ENCODE measurements at places on chromosomes 5 and 9.

DNA sequence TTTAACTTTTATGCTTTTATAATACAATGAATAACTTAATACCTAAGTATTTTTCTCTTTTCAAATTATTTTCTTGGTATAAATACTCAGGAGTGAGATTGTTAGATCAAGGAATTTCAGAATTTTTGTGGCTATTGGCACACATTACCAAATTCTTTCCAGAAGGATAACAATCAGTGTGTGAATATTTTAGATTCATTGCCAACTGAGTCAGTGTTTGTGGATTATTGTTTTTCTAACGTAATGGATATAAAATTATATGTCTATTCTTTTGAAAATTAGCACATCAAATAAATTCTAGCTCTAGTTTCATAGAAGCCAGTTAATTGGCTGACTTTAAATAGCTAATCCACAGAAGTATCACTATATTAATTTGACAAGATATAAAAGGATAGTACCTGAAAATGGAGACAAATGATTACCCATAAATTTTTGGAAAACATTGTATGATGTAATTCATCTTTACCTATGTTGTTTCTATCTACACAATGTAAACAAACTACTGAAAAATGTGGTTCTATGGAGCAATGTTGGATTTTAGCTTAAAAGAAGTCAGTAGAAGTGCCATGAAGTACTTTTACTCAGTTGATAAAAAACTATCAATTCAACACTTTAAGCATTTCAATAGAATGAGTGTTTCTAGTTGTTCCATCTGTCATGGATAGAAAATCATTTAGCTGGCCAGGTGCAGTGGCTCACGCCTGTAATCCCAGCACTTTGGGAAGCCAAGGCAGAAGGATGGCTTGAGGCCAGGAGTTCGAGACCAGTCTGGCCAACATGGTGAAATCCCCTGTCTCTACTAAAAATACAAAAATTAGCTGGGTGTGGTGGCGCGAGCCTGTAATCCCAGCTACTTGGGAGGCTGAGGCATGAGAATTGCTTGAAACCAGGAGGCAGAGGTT is 185.1 kb downstream of the ADAMTSL1 start:
- no peaks in the 10 kb centered on the region for H3K36me3 ChIP-seq
- no peaks in the 10 kb centered on the region for H3K4me1 ChIP-seq
- H3K27ac ChIP-seq: no peak overlapping the region
- H3K4me3 ChIP-seq: no peak overlapping the region

DNA sequence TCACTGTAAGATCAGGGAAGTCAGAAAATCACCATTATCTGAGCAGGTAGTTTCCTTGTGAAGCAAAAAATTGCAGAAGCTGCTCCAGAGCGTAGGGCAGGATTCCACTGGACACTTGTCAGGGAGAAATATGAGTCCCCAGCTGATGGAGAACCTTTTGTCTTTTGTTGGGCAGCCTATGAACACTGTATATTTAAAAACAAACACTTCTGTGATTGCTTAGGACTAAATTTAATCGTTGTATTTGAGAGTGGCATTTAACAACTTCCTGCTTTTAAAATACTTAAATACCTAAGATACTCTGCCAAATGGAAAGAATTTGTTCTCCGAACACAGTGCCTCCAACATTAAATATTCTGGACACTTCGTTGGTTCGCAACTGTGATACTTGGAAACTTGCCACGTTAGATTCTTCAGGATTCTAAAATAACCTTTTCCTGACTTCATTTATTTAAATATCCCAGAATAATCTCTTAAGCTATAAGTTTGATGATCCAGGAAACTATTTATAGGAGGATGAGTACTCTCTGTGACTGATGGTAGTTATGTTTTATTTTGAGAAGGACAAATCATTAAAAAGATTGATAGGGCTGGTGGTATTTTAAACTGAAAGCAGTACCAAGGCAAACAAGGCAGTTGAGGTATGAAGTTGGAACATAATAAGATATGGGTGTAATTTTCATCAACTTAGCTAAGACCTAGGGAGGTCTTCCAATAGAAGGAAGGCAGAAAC is 2.7 kb upstream of the HSPA4 start:
- H3K27me3 ChIP-seq: peaks cover 3% of the 10 kb centered on the region
- H3K4me3 ChIP-seq: no peak overlapping the region
- no peak overlapping the region for H3K27ac ChIP-seq
- H3K4me1 ChIP-seq: peaks cover 30% of the 10 kb centered on the region

DNA sequence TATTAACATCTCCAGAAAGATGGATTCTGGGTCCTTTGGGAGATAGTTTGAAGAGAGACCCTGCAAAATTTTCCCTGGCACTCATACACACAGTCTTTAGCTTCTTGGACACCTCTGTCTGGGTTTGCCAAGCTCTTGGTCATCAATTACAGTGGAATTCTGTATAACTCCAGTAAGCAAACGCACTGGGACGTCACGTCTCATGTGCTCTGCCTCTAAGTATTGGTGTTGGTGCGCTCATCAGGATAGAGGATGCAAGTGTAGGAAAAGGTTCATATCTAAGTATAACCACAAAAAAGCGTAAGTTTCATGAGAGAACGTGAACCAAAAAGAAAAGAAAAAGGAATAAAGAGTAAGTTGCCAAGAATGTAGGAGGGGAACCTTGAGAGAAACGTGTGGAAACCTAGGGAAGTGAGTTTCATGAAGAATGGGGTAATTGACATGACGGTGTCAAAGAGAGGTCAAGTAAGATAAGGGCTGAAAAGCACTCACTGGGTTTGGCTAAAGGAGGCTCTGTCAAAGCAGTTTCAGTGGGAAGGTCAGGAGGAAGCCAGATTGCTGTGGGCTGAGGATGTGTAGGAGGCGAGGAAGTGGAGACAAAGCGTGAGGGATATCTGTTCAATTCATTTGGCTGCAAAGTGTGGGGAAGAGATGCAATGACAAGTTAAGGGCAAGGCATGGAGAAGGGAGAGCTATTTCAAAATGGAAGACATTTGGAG is 92.7 kb downstream of the RAD23B start:
- no peak overlapping the region for H3K4me3 ChIP-seq
- H3K27ac ChIP-seq: no peak overlapping the region
- H3K27me3 ChIP-seq: peaks cover 4% of the 10 kb centered on the region
- H3K36me3 ChIP-seq: no peaks in the 10 kb centered on the region

DNA sequence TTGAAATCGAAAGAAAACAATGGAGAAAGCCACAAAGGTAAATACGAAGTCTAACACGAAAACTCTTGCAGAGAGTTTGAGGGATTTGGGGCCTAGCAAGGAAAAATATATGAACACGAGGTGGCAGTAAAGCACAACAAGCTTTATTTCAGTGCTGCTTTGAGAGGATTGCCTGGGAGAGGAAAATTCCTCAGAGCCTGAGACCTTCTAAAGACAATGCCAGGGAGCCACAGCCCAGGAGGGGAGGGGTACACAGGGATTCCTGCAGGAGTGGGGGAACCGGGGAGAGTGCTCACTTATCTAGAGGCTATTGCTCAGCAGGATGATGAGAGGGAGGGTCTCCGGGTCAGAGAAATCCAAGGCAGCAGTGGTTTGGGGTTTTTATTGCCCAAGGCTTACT is 134.9 kb upstream of the ADCY2 start:
- H3K4me1 ChIP-seq: no peaks in the 10 kb centered on the region
- H3K4me3 ChIP-seq: no peak overlapping the region
- no peaks in the 10 kb centered on the region for H3K36me3 ChIP-seq
- no peaks in the 10 kb centered on the region for H3K27me3 ChIP-seq

- no peak overlapping the region for H3K27ac ChIP-seq
- no peak for DNase-seq
- no peaks in the 10 kb centered on the region for H3K4me1 ChIP-seq
- H3K27me3 ChIP-seq: no peaks in the 10 kb centered on the region
- H3K36me3 ChIP-seq: no peaks in the 10 kb centered on the region
These were observed 81.4 kb upstream of the ZNF366 start for GRCh38 chr5:72588640-72589039.

DNA sequence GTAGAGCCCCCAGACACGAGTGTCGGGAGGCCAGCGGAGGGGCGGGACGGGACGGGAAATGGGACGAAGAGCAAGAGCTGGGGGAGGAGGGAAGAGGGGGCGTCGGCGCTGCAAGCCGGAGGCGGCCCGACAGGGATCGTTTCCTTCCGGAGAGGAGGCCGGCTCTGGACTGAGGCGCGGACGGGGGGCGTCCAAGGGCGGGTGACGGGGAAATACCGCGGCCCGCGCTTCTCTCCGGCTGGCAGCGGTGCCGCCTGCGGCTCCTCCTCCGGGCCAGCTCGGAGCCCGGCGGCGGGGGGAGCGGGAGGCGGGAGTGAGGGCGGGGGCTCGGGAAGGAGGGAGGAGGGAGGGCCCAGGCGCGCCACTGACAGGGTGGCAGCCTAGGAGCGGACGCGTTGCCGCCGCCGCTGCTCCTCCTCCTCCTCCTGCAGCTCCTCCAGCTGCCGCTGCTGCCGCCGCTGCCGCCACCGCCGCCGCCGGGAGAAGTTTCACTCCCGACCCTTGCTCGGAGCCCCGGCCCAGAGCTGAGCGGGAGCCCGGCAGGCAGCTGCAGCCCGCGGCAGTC is at the start of gene CHSY3:
Gene CHSY3 (plus strand): TSS at position 364 of the 565 bp plus-strand sequence.
- H3K4me1 ChIP-seq: peaks cover 19% of the 10 kb centered on the region
- H3K27me3 ChIP-seq: peaks cover 26% of the 10 kb centered on the region
- peak within 1 kb of the TSS; percentile 57 for H3K4me3 ChIP-seq
- DNase-seq: no peak
- no peak within 1 kb of the TSS for H3K27ac ChIP-seq
- no peaks in the 10 kb centered on the region for H3K36me3 ChIP-seq

DNA sequence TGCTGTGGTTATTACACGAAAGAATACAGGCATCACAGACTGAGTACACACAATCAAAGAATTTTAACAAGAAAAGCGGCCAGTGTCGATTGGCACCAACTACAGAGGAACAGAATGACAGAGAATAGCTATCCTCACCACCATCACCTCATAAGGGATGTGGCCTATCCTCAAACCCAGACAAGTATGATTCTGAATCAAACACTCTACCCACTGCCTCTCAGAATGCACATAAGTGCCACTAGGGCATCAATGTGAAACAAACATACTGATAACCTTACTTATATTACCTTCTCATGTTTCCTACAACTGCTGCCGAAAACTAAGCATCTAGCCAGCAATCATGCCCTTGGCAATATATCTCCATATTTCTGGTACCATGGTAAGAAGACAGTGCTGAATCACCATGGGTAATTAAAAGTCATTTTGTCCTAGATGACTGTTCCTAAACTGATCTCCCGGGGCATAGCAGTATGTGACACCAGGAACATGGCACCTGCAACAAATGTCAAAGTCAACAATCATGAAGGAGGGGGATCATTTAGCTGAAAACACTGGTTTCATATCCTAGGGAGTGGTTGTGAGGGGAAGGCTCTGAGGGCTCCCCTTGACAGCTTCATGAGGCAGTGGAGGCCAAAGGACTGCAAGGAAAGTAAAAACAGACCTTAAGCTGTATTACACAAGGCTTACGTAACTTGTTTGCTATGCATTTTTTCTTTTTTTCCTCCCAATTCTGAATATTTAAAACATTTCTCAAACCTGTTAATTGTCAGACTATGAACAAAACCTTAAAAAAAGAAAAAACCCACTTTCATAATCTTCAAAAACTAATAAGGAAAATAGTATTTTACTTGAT is 88.3 kb downstream of the LHFPL2 start:
- no peak overlapping the region for H3K4me3 ChIP-seq
- no peak for DNase-seq
- no peaks in the 10 kb centered on the region for H3K36me3 ChIP-seq
- no peaks in the 10 kb centered on the region for H3K4me1 ChIP-seq
- H3K27ac ChIP-seq: no peak overlapping the region
- H3K27me3 ChIP-seq: peaks cover 11% of the 10 kb centered on the region

GRCh38 chr5:36706662-36707061 is 100.3 kb downstream of the SLC1A3 start:
- no peak overlapping the region for H3K27ac ChIP-seq
- no peak for DNase-seq
- H3K27me3 ChIP-seq: no peaks in the 10 kb centered on the region
- H3K4me1 ChIP-seq: no peaks in the 10 kb centered on the region
- H3K36me3 ChIP-seq: peaks cover 3% of the 10 kb centered on the region
- H3K4me3 ChIP-seq: no peak overlapping the region

DNA sequence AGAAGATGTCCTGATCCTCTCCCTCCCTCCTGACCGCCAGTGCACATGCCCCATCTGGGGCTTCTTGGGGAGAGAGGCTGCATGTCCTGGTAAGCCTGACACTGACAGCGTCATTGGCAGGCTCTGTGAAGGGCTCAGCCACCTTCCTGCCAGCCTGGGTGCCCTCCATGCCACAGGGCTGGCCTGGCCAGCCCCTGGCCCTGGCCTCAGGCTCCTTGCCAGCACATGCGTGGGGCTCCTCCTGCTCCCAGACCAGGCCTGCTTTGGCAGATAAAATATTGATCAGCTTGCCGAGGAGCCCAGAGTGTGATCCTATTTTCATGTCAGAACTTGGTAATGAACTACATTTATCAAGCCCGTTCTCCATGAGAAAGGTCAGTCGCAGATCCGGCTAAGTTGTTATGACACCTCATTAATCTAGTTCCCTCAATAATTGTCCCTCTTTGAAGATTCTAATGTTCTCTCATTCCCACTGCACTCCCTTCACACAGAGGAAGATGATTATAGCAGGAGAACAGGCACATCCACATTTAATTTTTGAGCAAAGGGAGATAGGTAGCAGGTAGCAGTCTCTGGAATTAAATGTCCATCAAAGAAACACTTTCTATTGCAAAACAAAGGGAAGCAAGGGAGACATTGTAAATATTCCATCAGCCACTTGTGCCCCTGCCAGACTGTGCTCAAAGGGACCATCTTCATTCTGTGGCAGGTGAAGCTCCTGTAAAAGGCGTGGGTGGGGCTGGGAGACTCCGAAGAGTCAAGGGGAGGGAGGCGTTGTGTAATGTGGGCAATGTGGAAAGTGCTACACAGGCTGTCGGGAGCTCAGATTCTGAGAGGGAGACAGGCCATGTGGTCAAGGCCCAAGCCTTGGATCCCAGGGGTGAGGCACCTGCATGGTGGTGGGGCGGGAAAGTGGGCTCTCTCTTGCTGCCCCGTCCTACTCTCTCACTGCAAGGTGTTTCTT is 272.0 kb downstream of the HSPA4 start:
- no peaks in the 10 kb centered on the region for H3K4me1 ChIP-seq
- H3K27ac ChIP-seq: no peak overlapping the region
- no peaks in the 10 kb centered on the region for H3K27me3 ChIP-seq
- DNase-seq: no peak
- no peaks in the 10 kb centered on the region for H3K36me3 ChIP-seq

- H3K36me3 ChIP-seq: no peaks in the 10 kb centered on the region
- H3K27ac ChIP-seq: no peak overlapping the region
- no peak for DNase-seq
- no peak overlapping the region for H3K4me3 ChIP-seq
These were observed 225.1 kb downstream of the DCP2 start for GRCh38 chr5:113201715-113202114.

- DNase-seq: no peak
- no peaks in the 10 kb centered on the region for H3K27me3 ChIP-seq
- H3K4me3 ChIP-seq: no peak overlapping the region
These were observed 28.4 kb upstream of the RNF130 start for GRCh38 chr5:180099733-180100611.

DNA sequence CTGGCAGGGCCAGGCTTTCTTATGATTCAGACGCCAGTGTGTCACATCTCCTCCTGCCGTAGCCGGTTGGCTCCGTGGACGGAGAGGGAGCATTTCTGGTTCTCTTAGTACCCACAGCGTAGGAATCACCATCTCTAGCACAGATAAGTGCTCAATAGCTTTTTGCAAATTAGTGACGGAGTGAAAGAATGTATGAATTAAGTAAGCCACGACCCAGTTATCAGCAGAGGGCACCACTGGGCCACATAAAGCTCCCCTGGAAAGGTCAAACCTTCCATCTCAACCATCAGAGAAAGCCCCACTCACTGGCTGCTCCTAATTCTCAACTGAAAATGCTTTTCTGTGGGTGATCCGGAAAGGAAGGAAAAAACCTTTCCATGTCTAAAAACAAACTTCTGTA is 317.0 kb upstream of the ADCY2 start:
- H3K36me3 ChIP-seq: no peaks in the 10 kb centered on the region
- no peak for DNase-seq
- H3K4me3 ChIP-seq: no peak overlapping the region
- no peak overlapping the region for H3K27ac ChIP-seq
- H3K27me3 ChIP-seq: no peaks in the 10 kb centered on the region
